ENCODE measurements at places on chromosomes 4 and X. TPM values are rescaled to one million over a fixed set of nuclear protein-coding genes. Genes with fewer than 3 reads are reported as not detected.

The JCHAIN gene
- 1.0 TPM for polyA plus RNA-seq

The SRPK3 gene
- 1.9 TPM for polyA plus RNA-seq

The SCRG1 gene
- polyA plus RNA-seq, result 0.40 TPM

The AADAT gene
- 36.2 TPM for polyA plus RNA-seq

The RADX gene
- 5.2 TPM for polyA plus RNA-seq

- no peak for DNase-seq
These were observed 72.6 kb downstream of the SMARCA5 start for GRCh38 chr4:143586080-143586479.

- no peak for DNase-seq
These were observed 41.8 kb upstream of the CEP135 start for GRCh38 chr4:55906989-55907388.

DNA sequence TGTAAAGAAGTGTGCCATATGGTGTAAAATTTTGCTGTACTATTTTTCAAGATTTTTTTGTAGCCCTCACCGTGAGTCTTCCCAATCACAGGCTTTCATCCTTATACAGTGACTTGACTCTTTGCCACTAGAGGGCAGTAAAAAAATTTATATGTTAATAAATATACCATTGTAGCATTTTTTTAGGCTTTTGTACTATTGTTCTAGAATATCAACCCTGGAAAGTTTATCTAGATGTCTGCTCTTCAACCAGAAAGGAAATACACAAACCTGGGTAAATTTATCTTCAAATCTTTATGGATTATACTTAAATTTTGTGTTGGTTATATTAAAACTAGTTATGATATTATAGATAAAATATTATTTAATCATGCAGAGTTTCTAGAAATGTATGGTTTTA lies 235.3 kb downstream of the TENM3 start:
- DNase-seq, result no peak

- no peak for DNase-seq
These were observed 156.6 kb downstream of the GATB start for GRCh38 chr4:151604238-151604637.

- DNase-seq, result no peak
These were observed 221.5 kb downstream of the PCDH18 start for GRCh38 chr4:137310593-137311490.

DNA sequence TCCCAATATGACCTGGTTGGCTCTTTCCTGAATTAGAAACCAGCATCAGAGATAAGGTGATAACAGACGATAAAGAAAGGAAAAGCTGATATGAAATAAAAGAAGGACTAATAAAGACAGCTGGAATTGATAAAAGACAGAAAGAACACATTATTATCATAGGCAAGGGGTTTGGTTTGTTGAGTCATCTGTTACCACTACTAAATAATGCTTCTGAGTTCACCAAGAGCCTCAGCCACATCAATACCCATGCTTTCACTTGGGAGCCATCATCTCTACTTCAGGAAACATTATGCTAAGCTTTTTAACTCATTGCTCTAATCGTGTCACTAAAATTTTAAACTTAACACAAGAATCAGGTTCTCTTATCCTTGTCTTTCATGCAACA lies 27.6 kb downstream of the ANXA5 start:
- no peak for DNase-seq

DNA sequence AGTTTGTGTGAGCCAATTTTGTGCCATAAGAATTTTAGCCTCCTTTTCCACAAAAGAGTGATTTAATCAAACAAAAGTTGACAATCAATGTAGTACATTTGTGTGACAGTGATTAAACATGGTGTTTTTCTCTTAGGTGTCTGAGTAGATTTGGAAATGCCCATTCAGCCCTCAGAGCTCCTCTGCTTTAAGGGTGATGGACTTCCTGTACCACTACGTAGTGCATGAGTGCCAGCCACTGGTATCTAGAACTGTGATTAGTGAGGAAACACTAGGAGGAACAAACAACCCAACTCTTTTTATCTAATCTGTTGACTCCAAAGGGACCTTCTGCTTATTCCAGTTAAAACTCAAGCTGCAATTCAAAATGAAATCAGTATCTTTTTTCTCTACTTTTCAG lies 151.7 kb downstream of the SNCA start:
- no peak for DNase-seq

Measured in left renal cortex interstitium (tissue), 4 donors.